NCI-H1092 (cell line): ENCODE measurements at places on chromosomes 4 and X.

- no peak for DNase-seq
Measured at GRCh38 chr4:126405369-126405982, 1090.7 kb downstream of the FAT4 start.

DNA sequence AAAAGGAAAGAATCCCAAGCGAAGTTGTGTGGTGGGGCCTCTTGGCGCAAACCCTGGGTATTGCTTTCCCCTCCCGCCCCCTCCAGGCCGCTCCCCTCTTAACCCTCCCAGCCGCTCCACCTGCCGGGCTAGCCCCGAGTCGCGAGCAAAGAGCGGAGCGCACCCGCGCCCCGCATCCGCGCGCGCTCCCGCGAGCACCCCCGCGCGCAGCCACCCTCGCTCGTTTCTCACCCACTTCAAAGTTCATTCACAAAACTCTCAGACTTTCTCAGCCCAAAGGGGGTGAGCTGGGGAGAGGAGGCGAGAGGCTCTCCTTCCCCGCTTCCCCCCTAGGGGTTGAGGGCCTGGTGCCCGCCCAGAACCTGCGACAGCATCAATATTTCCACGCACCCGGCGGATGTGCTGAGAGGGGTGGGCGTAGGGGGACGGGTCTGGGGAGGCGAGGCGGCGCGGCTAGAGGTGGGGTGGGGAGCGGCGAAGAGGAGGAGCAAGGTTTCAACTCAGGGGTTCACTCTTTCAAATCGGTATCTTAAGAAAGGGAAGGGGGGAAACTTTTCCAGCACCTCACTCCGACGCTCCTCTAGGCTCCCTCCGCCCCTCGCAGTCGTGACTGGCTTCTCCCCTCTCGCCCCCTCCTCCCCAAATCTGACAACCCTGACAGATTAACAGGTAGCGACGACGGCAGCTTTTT, 1.8 kb downstream of the MAML3 start:
- DNase-seq, result peak; percentile 88

- no peak for DNase-seq
Measured at GRCh38 chr4:39950861-39951481, 26.7 kb downstream of the PDS5A start.

DNA sequence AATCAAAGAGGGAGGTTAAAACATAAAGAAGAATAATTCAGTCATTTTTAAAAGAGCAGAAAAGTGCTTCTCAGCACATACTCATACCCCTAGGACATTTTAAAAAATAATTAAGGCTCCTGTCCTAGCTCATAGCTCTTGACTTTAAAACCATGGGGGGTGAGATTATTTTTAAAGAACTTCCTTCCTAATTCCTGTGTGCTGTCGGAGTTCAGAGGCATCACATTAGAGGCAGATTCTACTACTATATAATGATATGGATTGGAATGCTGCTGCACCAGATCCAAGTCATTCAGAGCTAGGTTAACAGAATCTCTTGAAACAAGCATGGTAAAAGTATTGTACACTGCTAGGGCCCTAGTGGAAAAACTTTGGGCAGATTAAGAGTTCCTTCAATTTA, 456.5 kb upstream of the ADGRL3 start:
- no peak for DNase-seq

- DNase-seq, result no peak
Measured at GRCh38 chr4:40196724-40197281, at the start of gene RHOH. Gene RHOH (plus strand): TSS chr4:40197031. CDS start chr4:40243387, 46,356 bp downstream.

DNA sequence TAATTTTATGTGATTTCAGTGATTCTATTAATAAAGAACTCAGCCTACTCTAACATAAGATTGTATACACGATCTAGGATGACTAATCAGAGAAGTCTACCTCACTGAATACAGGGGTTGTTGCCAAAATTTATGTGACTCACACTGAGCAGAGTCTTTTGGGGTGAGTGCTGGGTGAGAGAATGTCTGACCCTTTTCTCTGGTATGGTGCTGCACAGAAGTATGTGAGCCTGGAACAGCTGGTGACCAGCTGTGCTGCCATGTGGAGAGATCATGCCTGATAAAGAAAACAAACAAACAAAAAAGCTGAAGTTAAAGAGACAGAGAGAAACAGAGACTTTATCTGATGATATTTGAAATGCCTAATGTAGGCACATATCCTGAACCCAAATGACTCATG, 618.1 kb upstream of the GRIA3 start:
- DNase-seq, result no peak

- DNase-seq, result no peak
Measured at GRCh38 chr4:170853422-170854021, 763.8 kb upstream of the AADAT start.

GRCh38 chr4:102760645-102761295, at the start of gene MANBA:
Gene MANBA (minus strand): TSS chr4:102760968. CDS start chr4:102760894, 74 bp downstream.
- DNase-seq, result peak; percentile 62

GRCh38 chr4:16764622-16765021, 133.8 kb downstream of the LDB2 start:
- DNase-seq, result no peak

DNA sequence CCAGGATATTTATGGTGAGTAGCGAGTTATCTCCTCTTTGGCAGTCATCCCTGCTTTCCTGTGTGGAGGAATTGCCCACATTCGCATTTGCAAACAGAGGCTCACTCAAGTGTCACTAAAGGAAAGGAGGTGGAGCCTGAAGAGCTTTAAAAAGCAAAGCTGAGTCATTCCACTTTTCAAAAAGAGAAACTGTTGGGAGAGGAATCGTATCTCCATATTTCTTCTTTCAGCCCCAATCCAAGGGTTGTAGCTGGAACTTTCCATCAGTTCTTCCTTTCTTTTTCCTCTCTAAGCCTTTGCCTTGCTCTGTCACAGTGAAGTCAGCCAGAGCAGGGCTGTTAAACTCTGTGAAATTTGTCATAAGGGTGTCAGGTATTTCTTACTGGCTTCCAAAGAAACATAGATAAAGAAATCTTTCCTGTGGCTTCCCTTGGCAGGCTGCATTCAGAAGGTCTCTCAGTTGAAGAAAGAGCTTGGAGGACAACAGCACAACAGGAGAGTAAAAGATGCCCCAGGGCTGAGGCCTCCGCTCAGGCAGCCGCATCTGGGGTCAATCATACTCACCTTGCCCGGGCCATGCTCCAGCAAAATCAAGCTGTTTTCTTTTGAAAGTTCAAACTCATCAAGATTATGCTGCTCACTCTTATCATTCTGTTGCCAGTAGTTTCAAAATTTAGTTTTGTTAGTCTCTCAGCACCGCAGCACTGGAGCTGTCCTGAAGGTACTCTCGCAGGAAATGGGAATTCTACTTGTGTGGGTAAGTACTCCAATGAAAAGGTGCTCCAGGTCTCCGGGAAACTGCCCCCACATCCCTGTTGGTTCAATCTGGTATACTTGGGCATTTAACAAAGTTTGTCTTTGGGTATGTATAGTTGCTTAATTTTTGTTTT, at the start of gene EGF:
Gene EGF, plus strand, starts transcription at position 178 of the 890 bp plus-strand sequence. Its CDS starts 453 bp downstream, at position 631.
- no peak for DNase-seq

- DNase-seq, result no peak
Measured at GRCh38 chr4:110196871-110197528, 1.4 kb downstream of the ELOVL6 start.

- DNase-seq, result no peak
Measured at GRCh38 chr4:182113779-182114178, 129.4 kb upstream of the TENM3 start.

- DNase-seq, result no peak
Measured at GRCh38 chr4:128630871-128631270, 178.6 kb upstream of the JADE1 start.

- DNase-seq, result no peak
Measured at GRCh38 chr4:13543839-13544605, at the start of gene NKX3-2. Gene NKX3-2 (minus strand): TSS chr4:13544508. CDS start chr4:13544414, 94 bp downstream.

DNA sequence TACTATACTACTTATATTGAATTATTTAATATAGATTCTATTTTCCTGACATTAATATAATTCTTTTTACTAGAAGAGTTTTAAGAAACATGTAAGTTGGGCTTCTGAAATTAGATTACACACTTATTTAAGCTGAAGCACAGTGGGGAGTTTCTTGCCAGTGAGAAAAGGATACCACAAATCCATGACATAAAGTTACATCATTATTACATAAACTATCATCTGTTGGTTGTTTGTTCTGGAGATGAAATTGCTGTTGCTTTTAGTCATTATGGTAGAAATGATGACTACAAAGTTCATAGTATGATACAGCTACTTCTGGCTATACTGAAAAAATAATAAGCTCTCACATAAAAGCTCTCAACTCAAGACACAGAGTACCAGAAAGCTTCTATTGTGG, 880.4 kb downstream of the PCDH18 start:
- no peak for DNase-seq
